ENCODE measurements at places on chromosomes 6 and 20. TPM values are rescaled to one million over a fixed set of nuclear protein-coding genes. Genes with fewer than 3 reads are reported as not detected.

DNA sequence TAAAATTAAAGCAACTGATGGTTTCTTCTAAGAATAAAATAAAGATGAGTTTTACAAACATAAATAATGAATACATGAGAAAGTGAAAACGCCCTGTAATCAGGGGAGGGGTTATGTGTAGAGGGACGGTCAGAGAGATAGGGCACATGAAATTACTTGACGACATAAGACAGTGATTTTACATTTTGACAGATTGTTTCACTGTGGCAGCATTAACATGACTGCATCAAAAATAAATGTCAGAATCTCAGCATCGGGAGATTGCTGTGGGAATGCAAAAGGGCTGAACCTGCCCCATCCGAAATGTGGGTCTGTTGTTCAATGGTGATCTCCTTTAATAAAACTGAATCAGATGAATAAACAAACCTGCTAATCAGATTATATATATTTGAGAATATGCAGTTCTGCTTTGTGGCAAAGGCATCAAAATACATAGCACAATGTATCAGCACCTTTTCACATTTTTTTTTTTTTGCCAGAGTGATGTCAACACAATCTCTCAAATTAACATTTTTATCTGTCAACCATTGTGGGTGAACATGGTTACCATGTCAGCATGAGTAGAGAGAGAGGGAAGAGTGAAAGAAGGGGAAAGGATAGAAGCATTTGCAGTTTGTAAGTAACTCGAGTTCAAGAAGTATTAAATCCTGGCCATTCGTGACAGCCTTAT, 177.1 kb upstream of the MAN1A1 start:
- no peak for DNase-seq
- H3K4me1 ChIP-seq = peaks cover 15% of the 10 kb centered on the region
- H3K4me3 ChIP-seq = no peak overlapping the region
- H3K27me3 ChIP-seq = no peaks in the 10 kb centered on the region
- H3K27ac ChIP-seq = no peak overlapping the region

GRCh38 chr6:45896783-45897441, 118.7 kb downstream of the CLIC5 start:
- no peak overlapping the region for H3K27ac ChIP-seq
- DNase-seq = no peak
- peaks cover 9% of the 10 kb centered on the region for H3K4me1 ChIP-seq

OSBPL2 gene
- 42.6 TPM for total RNA-seq

GRCh38 chr20:52340036-52340634, 148.6 kb upstream of the ZFP64 start:
- no peaks in the 10 kb centered on the region for H3K36me3 ChIP-seq
- no peak for DNase-seq
- peaks cover 1% of the 10 kb centered on the region for H3K27me3 ChIP-seq
- no peak overlapping the region for H3K27ac ChIP-seq

DNA sequence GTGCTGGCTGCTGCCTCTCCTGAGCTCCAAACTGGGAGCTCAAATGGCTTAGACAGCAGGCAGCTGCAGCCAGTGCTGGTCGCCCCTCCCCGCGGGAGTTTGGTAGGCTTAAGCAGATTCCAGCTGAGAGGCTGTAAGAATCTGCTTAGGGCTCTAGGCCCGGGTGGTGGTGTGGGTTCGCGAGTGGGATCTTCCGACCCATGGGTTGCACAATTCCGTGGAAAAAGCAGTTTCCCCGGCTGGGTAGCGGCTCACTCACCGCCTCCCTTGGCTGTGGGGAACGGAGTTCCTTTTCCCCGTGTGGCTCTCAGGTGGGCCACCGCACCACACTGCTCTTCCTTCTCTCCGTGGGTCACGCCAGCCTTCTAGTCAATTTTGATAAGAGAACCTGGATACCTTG, 232.5 kb downstream of the PKHD1 start:
- peak; percentile 24 for DNase-seq
- peaks cover 3% of the 10 kb centered on the region for H3K4me1 ChIP-seq
- no peaks in the 10 kb centered on the region for H3K36me3 ChIP-seq
- no peak overlapping the region for H3K27ac ChIP-seq

BMP5 gene
- total RNA-seq = 1.1 TPM

DNA sequence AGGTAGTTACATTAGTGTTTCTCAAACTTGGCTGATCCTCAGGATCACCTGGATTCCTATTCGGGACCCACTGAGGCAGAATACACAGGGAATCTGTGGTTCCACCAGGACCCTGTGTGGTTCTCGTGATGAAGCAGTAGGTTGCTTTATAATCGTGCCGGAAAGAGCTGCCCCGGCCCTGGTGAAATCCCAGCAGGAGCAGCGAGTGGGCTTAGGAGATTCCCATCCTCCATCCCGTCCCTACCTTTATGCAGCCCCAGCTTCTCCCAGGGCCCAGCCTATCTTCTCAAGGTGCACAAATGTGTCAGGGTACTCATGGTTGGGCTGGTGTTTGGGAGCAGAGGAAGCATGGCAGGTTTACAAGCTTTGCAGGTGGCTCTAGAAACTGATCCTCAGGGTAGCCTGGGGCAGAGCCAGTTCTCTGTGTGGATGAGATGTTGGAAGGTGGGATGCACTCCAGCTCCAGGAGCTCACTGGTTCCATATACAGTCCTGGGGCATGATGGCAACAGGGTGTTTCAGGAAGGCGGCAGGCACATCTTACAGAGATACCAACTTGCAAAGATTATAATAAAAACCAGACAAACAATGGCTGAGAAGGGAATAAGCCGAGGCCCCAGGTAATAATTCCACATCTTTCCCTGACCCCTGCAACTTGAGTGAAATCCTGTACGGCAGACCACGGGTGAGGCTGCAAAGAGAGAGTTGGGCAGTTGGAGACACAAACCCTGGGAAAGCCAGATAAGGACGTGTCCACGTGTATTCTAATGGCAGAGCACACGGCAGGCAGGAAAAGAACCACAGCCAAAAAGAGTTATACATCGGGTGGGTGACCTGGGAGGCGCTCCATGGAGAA, 5.9 kb downstream of the SLC22A1 start:
- H3K4me1 ChIP-seq = no peaks in the 10 kb centered on the region
- H3K4me3 ChIP-seq = no peak overlapping the region
- H3K36me3 ChIP-seq = peaks cover 22% of the 10 kb centered on the region

GRCh38 chr6:96391776-96392360, 129.7 kb upstream of the UFL1 start:
- no peaks in the 10 kb centered on the region for H3K27me3 ChIP-seq
- H3K4me1 ChIP-seq = peaks cover 22% of the 10 kb centered on the region
- no peaks in the 10 kb centered on the region for H3K36me3 ChIP-seq
- H3K27ac ChIP-seq = peak overlapping the region; percentile 92
- H3K4me3 ChIP-seq = peak overlapping the region; percentile 68

- H3K36me3 ChIP-seq = no peaks in the 10 kb centered on the region
- H3K4me3 ChIP-seq = no peak overlapping the region
- H3K27me3 ChIP-seq = peaks cover 1% of the 10 kb centered on the region
- no peaks in the 10 kb centered on the region for H3K4me1 ChIP-seq
- DNase-seq = no peak
Measured at GRCh38 chr6:149168968-149169367, 148.5 kb upstream of the TAB2 start.

DNA sequence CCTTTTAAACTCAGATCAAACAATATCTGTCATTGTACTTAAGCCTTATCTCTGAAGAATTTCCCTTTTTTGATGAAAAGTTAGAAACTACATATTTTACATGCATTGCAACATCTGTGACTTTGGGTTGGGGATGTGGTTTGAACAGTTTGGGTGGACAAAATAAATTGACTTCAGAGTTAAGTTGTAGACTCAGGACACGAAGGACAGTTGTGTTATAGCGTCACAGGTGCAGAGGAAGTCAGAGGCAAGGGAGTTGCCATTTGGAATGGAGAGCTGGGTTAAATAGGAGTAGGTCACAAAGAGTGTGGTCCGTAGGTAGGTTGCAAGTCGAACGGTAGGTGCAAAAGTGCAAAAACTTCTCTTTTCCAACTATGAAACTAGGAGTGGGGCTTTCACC, 46.0 kb downstream of the ZFAND3 start:
- no peaks in the 10 kb centered on the region for H3K27me3 ChIP-seq
- H3K4me3 ChIP-seq = no peak overlapping the region
- H3K4me1 ChIP-seq = peaks cover 2% of the 10 kb centered on the region
- no peaks in the 10 kb centered on the region for H3K36me3 ChIP-seq
- H3K27ac ChIP-seq = no peak overlapping the region
- DNase-seq = no peak

- DNase-seq = no peak
- peaks cover 3% of the 10 kb centered on the region for H3K27me3 ChIP-seq
- no peaks in the 10 kb centered on the region for H3K36me3 ChIP-seq
- H3K27ac ChIP-seq = no peak overlapping the region
Measured at GRCh38 chr6:88650029-88650619, 313.3 kb downstream of the RNGTT start.

STX11 gene
- not detected for total RNA-seq

- H3K27ac ChIP-seq = no peak overlapping the region
- H3K27me3 ChIP-seq = no peaks in the 10 kb centered on the region
- no peaks in the 10 kb centered on the region for H3K36me3 ChIP-seq
Measured at GRCh38 chr20:18223409-18223808, 64.9 kb upstream of the ZNF133 start.

GRCh38 chr6:30913721-30914075, 340 bp upstream of the VARS2 start:
- peak overlapping the region; percentile 80 for H3K4me3 ChIP-seq
- peaks cover 12% of the 10 kb centered on the region for H3K4me1 ChIP-seq
- peaks cover 8% of the 10 kb centered on the region for H3K27me3 ChIP-seq
- no peak overlapping the region for H3K27ac ChIP-seq
- H3K36me3 ChIP-seq = peaks cover 8% of the 10 kb centered on the region

DNA sequence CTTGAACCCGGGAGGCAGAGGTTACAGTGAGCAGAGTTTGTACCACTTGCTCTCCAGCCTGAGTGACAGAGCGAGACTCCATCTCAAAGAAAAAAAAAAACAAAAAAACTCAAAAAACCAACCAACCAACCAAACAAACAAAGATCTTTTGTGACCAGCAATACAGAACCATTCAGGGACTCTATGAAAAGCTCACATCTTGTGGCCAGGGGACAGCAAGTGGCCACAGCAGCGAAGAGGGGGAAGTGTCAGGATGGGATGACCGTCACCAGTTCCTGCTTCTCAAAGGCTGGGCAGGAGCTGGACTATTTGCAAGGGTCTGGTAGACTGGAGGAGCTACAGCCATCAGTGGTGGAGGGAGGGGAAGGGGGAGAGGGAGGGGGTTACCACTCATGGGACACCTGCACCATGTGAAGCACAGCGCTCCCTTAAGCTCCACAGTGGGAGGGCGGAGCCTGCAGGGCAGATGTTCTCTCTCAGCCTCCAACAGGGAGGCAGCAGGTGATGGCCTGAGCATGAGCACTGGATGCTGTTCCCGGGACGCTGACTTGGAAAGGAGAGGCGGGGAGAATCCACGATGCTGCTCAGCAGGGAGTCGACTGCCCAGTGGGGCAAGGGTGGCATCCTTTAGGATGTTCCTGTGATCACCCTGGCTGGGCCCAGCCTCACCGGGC, 19.7 kb upstream of the ULBP3 start:
- no peak for DNase-seq
- H3K4me3 ChIP-seq = no peak overlapping the region
- H3K27me3 ChIP-seq = peaks cover 6% of the 10 kb centered on the region
- no peak overlapping the region for H3K27ac ChIP-seq

- no peak overlapping the region for H3K27ac ChIP-seq
- peaks cover 2% of the 10 kb centered on the region for H3K27me3 ChIP-seq
- H3K4me3 ChIP-seq = no peak overlapping the region
- no peak for DNase-seq
Measured at GRCh38 chr20:35187584-35188190, 15.8 kb downstream of the PROCR start.

- peaks cover 46% of the 10 kb centered on the region for H3K4me1 ChIP-seq
- peak overlapping the region; percentile 25 for H3K4me3 ChIP-seq
- H3K27me3 ChIP-seq = peaks cover 3% of the 10 kb centered on the region
- peaks cover 2% of the 10 kb centered on the region for H3K36me3 ChIP-seq
Measured at GRCh38 chr20:19784511-19785172, 26.6 kb downstream of the RIN2 start.
